ENCODE measurements at places on chromosomes 12 and 14.
A peak's percentile ranks its signal among the peaks of the same experiment; 100 is the strongest.

DNA sequence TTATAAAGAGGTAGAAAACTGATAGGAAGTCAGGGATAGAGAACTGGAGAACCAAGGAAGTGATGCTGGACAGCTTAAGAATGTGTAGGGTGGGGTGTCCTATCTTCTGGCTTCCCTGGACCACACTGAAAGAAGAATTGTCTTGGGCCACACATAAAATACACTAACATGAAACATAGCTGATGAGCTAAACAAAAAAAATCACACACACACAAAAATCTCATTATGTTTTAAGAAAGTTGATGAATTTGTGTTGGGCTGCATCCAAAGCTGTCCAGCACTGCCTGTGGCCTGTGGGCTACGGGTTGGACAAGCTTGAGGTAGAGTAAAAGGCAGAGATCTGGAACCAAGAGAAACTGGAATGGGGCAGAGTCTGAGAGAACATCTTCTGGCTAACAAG, 7.4 kb downstream of the GLT8D2 start:
- no peak for DNase-seq

DNA sequence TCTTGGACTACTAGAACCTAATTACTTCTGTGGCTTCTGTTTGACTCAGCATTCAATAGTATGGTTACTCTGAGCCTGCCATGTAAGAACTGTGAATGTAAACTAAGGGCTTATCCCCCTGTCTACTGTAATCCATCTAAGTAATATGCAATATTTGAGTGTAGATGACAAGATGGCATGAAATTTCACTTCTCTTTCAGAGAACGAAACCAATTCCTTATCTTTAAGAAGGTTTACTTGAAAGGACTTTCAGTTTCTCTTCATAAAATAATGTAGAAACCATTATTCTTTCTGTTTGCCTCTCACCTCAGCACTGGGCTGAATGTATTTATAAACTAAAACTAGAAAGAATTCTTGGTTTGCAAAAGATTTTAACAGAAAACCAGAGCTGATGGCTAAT, 60.4 kb upstream of the ARID2 start:
- DNase-seq, result no peak

- DNase-seq, result peak; percentile 65
Measured at GRCh38 chr14:25833341-25834126, 764.3 kb downstream of the NOVA1 start.

DNA sequence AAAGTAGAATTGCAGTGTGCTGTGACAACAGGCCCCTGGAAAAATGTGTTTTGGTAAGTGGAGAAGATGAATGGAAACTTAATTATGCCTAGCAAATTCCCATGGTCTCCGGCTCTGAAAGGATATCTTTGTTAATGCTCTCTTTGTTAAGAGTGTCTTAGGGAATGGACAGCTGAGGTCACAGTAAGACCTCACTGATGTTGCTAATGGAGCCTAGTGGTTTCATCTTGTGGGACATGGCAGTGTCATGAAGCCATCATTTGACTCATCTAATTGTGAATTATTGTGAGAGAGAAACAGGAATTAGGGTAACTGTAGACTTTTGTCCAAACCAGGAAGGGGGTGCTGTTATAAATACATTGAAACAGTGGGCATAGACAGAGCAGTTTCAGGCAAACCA, 330.3 kb downstream of the TMTC2 start:
- no peak for DNase-seq

DNA sequence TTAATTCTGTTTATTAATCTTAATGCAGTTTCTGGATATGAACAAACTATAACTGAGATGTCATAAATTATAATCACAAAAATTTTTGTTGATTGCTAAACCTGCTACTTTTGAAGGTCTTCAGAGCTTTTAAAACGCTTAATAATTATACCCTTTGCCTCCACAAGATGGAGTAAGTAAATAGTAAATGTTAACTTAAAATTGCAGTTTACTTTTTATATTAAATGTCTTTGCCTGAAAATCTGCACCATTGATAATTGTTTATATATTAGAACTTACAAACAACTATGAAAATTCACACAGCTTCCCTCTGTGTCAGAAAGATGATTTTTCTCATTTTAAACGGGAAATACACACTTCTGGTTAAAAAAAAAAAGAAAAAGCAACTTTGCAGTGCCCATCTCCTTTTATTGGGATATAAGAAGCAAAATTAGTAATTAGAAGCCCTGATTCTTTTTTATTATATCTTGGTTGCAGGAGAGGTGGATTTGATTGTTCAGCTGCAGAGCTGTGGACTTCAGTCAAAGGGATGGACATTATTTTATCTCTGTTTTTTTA, 35.6 kb downstream of the SCFD1 start:
- no peak for DNase-seq

GRCh38 chr14:92277031-92277430, 45.9 kb upstream of the SLC24A4 start:
- no peak for DNase-seq

DNA sequence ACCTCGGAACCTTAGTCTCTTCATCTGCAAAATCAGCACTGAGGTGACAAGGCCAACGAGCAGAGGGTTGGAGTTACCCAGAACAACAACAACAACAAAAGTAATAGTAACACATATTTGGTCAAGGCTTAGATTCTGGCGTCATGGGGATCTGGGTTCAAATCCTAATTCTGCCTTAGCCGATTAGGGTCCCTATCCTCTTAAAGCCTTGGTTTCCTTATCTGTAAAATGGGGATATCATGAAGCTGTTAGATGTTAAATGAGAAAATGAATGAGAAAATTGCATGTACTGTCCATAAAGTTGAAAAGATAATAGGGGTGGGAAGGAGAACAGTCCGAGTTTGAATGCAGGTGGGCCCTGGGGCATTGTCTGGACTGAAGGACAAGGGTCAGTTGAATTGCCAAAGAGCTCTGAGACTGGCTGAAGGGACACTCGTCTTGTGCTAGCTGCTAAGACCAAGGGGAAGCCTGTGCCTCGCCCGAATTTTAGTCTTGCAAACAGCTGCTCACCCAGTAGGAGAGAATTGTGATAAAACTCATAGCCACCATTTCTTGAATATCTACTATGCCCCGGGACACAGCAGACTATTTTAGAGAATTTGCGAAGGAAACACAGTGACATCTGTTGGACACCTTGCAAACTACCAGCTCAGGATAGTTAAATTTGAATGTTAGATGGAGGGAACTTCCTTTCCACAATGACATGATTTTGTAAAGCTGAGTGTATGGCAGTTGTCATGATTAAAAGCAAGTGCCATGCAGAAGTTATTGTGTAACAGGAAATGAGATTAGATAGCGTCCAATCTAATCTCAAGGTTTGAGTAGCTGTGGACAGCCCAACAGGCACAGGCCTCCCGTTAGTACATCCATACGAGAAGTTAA, 6.8 kb upstream of the HNF1A start:
- DNase-seq, result no peak

GRCh38 chr12:124940393-124941169, 26.1 kb upstream of the UBC start:
- no peak for DNase-seq

DNA sequence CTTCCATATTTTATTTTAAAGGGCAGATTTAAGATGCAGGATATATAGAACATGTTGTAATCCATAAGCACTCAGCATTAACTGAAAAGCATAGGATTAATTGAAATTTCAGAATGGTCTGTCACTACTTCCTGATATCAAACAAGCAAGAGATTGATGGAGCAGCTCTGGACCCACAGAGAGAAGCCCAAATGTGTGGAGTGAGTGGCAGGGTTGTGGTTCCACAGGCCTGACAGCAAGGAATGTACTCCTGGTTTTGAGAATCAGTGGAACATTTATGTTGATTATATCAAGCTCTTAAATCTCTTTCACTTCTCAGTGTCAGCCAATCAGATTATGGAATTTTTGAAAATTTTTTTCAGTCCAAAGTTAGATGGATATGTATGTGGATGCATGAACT, 267.6 kb upstream of the PRICKLE1 start:
- no peak for DNase-seq

DNA sequence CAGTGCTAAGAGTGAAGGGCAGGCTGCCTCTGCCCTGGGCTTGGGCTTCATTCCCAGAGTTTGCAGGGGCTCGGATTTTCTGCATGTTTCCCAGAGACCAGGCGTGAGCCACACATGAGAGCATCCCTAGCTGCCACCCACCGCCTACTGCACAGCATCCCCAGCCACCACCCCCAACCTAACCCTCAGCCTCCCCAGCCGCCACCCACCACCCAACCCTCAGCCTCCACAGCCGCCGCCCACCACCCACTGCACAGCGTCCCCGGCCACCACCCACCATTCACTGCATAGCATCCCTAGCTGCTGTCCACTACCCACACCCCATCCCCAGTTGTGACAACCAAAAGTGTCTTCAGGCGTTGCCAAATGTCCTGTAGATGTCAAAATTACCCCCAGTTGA, 22.6 kb downstream of the FGF6 start:
- no peak for DNase-seq

DNA sequence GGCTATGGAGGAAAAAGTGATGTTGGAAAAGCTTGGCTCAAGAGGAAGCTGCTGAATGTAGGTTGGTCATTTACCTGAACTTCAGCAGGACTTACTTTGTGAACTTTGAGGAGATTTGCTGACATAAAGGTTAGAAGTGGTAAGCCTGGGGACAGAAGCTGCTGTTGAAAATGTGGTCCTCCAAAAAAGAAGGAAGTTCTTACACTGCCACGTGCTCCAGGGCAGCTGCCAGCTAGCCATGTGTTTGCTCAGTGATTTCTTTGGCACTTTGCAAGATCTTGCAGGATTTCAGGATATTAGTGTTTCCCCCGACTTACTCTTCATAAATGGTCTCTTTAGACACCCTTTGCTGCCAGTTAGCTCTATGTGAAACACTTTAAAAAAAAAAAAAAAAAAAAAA, 14.8 kb upstream of the DYRK2 start:
- no peak for DNase-seq

DNA sequence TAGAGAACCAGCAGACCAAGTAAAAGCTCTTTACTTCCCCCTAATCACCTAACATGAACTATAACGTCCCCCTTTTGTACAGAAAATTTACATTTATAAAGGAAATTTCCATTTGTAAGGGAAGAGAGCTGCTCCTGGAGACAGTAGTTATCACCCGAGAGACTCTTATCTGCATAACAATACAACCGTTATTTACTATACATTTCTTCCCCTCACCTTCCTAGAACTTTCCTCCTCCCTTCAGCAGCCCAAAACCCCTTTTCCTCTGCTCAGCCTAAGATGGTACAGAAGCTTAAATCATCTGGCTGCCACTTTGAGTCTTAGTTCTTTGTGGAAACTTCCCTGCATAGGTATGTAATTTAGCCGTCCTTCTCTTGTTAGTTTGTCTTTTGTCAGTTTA, 40.4 kb upstream of the ETV6 start:
- no peak for DNase-seq

Data from NCI-H1092 (cell line).